ENCODE measurements at places on chromosomes 5 and 9. TPM values are rescaled to one million over a fixed set of nuclear protein-coding genes. Genes with fewer than 3 reads are reported as not detected.

- H3K4me1 ChIP-seq = peaks cover 22% of the 10 kb centered on the region
- no peaks in the 10 kb centered on the region for H3K27me3 ChIP-seq
- H3K27ac ChIP-seq = no peak overlapping the region
- H3K4me3 ChIP-seq = no peak overlapping the region
- no peak for DNase-seq
Measured at GRCh38 chr5:177552839-177553455, 1.4 kb downstream of the FAM193B start.

- no peak overlapping the region for H3K4me3 ChIP-seq
- H3K27me3 ChIP-seq = no peaks in the 10 kb centered on the region
- H3K27ac ChIP-seq = no peak overlapping the region
- no peak for DNase-seq
- no peaks in the 10 kb centered on the region for H3K36me3 ChIP-seq
Measured at GRCh38 chr9:81344366-81344765, 345.0 kb downstream of the TLE1 start.

DNA sequence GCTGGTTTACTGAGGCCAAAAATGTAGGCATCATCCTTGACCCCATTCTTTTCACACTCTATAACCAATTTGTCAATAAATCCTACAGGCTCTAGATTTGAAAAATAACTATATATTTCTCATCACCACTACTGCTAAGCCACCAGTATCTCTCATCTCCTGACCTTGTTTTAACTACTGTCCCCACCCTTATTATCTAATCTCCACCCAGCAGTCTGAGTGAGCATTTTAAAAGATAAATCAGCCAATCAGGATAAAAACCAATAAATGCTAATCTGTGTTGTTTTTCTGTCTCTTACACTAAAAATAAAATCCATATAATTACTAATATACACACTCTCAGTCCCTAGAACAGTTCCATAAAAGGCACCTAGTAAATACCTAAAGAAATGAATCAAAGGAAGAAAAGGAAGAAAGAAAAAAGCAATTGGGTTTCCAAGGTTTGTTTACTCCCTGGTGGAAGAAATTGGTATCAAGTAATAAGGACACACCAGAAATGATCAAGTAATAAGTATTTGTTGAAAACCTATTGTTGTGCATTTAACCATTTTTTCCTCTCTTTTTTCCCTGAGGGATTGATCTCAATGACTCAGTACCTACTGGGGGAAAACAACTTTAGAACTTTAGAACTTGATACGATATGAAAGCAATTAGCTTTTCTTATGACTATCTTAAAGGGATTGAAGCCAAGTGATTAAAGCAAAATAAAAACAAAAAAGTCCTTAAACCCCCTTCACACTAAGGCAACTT lies 19.3 kb downstream of the MRPS27 start:
- H3K27me3 ChIP-seq = no peaks in the 10 kb centered on the region
- H3K27ac ChIP-seq = no peak overlapping the region
- no peak for DNase-seq

- H3K27me3 ChIP-seq = no peaks in the 10 kb centered on the region
- no peak overlapping the region for H3K4me3 ChIP-seq
- H3K36me3 ChIP-seq = no peaks in the 10 kb centered on the region
- peaks cover 3% of the 10 kb centered on the region for H3K4me1 ChIP-seq
Measured at GRCh38 chr5:32507738-32508434, 63.3 kb upstream of the ZFR start.

- H3K27ac ChIP-seq = no peak overlapping the region
- H3K4me1 ChIP-seq = peaks cover 9% of the 10 kb centered on the region
- DNase-seq = peak; percentile 17
- H3K27me3 ChIP-seq = no peaks in the 10 kb centered on the region
Measured at GRCh38 chr9:125142560-125143376, 560 bp downstream of the SCAI start.

DNA sequence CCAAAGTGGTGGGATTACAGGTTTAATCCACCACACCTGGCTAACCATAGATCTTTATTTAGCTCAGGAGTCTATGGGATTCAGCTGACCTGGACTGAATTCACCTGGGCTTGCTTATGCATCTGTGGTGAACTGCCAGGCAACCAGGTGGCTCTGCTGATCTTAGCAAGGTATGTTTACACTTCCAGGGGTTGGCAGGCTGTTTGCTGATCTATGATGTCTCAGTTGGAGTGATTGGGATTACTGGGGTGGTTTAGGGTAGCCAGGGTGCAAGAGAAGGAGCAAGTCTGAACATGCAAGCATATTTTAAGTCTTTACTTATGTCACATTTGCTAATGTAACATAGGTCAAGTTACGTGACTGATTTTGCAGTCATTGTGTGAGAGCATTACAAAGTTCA lies 63.6 kb upstream of the JAK2 start:
- no peaks in the 10 kb centered on the region for H3K36me3 ChIP-seq
- no peak for DNase-seq
- H3K27ac ChIP-seq = no peak overlapping the region
- no peaks in the 10 kb centered on the region for H3K27me3 ChIP-seq

DNA sequence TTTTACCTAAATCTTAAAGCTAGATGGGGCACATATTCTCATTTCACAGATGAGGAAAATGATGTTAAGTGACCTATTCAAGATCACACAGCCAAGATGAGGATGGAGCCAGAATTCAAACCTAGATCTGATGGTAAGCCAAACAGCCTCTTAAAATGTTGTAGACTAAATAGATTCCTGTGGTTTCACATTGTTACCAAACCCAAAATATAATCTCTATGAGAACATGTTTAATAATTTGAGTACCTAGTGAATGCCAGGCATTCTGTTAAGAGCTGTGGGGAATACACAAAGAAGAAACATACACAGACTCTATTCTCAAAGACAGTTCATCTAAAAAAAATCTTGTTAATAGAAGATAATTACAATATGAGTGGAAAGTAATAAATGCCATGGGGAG lies 25.2 kb downstream of the HOMER1 start:
- no peak for DNase-seq
- H3K4me1 ChIP-seq = no peaks in the 10 kb centered on the region
- no peaks in the 10 kb centered on the region for H3K36me3 ChIP-seq
- no peak overlapping the region for H3K4me3 ChIP-seq
- H3K27ac ChIP-seq = no peak overlapping the region
- H3K27me3 ChIP-seq = peaks cover 7% of the 10 kb centered on the region

GRCh38 chr9:69532396-69532795 lies 139.8 kb downstream of the APBA1 start:
- H3K27me3 ChIP-seq = no peaks in the 10 kb centered on the region
- no peak overlapping the region for H3K27ac ChIP-seq
- no peak overlapping the region for H3K4me3 ChIP-seq
- no peak for DNase-seq
- no peaks in the 10 kb centered on the region for H3K4me1 ChIP-seq
- H3K36me3 ChIP-seq = no peaks in the 10 kb centered on the region

- no peaks in the 10 kb centered on the region for H3K36me3 ChIP-seq
- H3K27me3 ChIP-seq = peaks cover 2% of the 10 kb centered on the region
- no peaks in the 10 kb centered on the region for H3K4me1 ChIP-seq
- no peak overlapping the region for H3K4me3 ChIP-seq
- DNase-seq = no peak
Measured at GRCh38 chr9:71524516-71524915, 243.8 kb downstream of the CEMIP2 start.

- no peaks in the 10 kb centered on the region for H3K27me3 ChIP-seq
- DNase-seq = peak; percentile 81
- peaks cover 28% of the 10 kb centered on the region for H3K36me3 ChIP-seq
- peak within 1 kb of the TSS; percentile 75 for H3K27ac ChIP-seq
- H3K4me3 ChIP-seq = peak within 1 kb of the TSS; percentile 70
Measured at GRCh38 chr5:178232124-178232919, at the start of gene PHYKPL. Gene PHYKPL, minus strand, starts transcription at chr5:178232802. Its CDS starts 252 bp downstream, at chr5:178232550.

GRCh38 chr5:67085616-67086015 lies 111.0 kb downstream of the CD180 start:
- H3K4me3 ChIP-seq = no peak overlapping the region
- no peaks in the 10 kb centered on the region for H3K36me3 ChIP-seq
- no peaks in the 10 kb centered on the region for H3K4me1 ChIP-seq
- no peaks in the 10 kb centered on the region for H3K27me3 ChIP-seq
- H3K27ac ChIP-seq = no peak overlapping the region
- DNase-seq = no peak

GRCh38 chr5:170248172-170248930 lies 15.6 kb downstream of the C5orf58 start:
- H3K27ac ChIP-seq = no peak overlapping the region
- H3K36me3 ChIP-seq = peaks cover 77% of the 10 kb centered on the region
- H3K4me1 ChIP-seq = peaks cover 4% of the 10 kb centered on the region
- no peak for DNase-seq
- H3K27me3 ChIP-seq = no peaks in the 10 kb centered on the region

DNA sequence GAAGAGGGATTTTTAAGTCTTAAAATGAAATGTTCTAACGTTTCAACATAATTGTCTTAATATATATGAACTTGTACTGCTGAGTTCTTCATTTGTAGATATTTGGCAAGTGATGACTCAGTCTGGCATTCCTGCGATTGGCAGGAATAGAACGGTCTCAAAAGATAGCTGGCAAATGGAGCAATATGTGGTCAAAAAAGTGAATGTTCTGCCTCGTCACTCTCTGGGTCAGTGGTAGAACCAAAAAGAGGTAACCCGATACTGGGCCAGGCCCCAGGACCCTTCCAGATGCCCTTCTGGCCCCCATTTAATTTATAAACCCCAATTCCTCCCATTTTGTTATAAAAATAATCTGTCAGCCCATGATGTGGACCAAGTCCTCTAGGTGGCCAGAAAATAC lies 39.2 kb downstream of the ZNF366 start:
- H3K27me3 ChIP-seq = no peaks in the 10 kb centered on the region
- no peaks in the 10 kb centered on the region for H3K36me3 ChIP-seq
- DNase-seq = no peak
- H3K4me1 ChIP-seq = no peaks in the 10 kb centered on the region
- H3K27ac ChIP-seq = no peak overlapping the region

GRCh38 chr5:168585119-168585856 lies 6.1 kb upstream of the PANK3 start:
- H3K27ac ChIP-seq = no peak overlapping the region
- no peak overlapping the region for H3K4me3 ChIP-seq
- DNase-seq = no peak

DNA sequence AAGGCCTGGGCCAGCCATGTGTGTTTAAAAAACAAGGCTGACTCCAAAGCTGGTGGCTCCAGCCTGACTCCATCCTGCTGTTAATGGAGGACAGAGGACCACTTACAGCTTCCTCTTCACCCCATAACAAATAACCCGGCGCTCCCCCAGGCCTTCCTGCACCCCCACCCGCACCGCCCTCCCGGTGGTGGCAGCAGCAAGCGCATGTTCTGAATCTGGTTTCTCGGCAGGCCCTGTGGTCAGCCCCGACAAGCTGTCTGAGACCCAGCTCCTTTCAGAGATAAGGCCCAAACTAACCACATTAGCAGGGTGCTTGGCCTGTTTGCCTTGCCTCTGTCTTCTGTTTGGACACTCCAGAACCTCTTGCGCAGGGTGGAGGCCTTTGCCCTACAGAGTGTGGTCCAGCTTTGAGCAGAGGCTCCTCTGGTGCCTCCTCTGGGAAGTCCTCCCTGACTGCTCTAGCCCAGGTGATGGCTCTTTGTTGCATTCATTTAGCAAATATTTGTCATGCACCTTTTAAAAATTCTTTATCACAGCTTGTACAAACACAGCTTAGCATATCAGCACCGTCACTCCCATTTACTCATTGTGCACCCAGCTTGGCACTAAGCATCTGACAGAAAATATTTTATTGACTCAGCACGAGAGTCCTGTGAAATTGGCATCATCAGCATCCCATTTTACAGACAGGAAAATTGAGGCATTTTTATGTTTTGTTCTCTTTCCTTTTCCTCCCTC lies 78.4 kb downstream of the NDFIP1 start:
- DNase-seq = peak; percentile 27
- H3K4me3 ChIP-seq = no peak overlapping the region
- no peaks in the 10 kb centered on the region for H3K27me3 ChIP-seq
- H3K4me1 ChIP-seq = peaks cover 16% of the 10 kb centered on the region
- no peaks in the 10 kb centered on the region for H3K36me3 ChIP-seq

- no peaks in the 10 kb centered on the region for H3K4me1 ChIP-seq
- no peaks in the 10 kb centered on the region for H3K36me3 ChIP-seq
- H3K27ac ChIP-seq = no peak overlapping the region
- no peak overlapping the region for H3K4me3 ChIP-seq
- DNase-seq = no peak
- no peaks in the 10 kb centered on the region for H3K27me3 ChIP-seq
Measured at GRCh38 chr5:94433397-94434163, 184.8 kb downstream of the KIAA0825 start.

- H3K27ac ChIP-seq = no peak overlapping the region
- peaks cover 4% of the 10 kb centered on the region for H3K27me3 ChIP-seq
- no peak for DNase-seq
- H3K4me1 ChIP-seq = no peaks in the 10 kb centered on the region
- H3K4me3 ChIP-seq = no peak overlapping the region
Measured at GRCh38 chr5:140027807-140028206, 15.3 kb downstream of the NRG2 start.

DNA sequence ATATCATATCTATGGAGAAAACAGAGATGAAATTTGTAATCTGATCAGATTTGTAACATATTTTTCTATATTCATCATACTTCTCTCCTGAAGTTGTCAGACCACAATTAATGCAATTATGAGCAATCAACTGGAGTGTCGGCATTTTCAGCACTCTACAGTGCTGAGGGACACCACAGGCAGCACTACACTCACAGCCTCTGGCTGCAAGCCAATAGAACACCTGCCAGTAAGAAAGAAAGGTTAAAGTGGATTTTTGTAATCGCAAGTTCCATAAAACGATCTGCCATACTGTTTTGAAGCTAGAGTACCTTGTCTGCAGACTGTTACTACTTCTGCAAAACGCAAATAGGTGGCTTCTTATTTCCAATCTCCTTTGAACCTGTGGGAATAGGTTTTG lies 147.6 kb downstream of the ADAMTS6 start:
- no peaks in the 10 kb centered on the region for H3K36me3 ChIP-seq
- H3K4me3 ChIP-seq = no peak overlapping the region
- H3K27ac ChIP-seq = no peak overlapping the region
- no peaks in the 10 kb centered on the region for H3K4me1 ChIP-seq

GRCh38 chr9:19371942-19372341 lies 8.1 kb downstream of the RPS6 start:
- no peak overlapping the region for H3K4me3 ChIP-seq
- no peak overlapping the region for H3K27ac ChIP-seq
- H3K4me1 ChIP-seq = no peaks in the 10 kb centered on the region
- H3K36me3 ChIP-seq = peaks cover 80% of the 10 kb centered on the region
- H3K27me3 ChIP-seq = no peaks in the 10 kb centered on the region
- DNase-seq = no peak

Gene RASEF
- total RNA-seq = not detected

Gene FCN2
- not detected for total RNA-seq

Gene ARHGEF39
- total RNA-seq = 1.5 TPM

Gene NUTM2F
- total RNA-seq = not detected

Gene CAAP1
- 12.6 TPM for total RNA-seq

Gene SLC6A7
- not detected for total RNA-seq

Gene SPARC
- 48.5 TPM for total RNA-seq

Gene INSL4
- total RNA-seq = not detected

Gene DMRT3
- total RNA-seq = not detected

Gene SPINK5
- total RNA-seq = not detected

Gene PDE8B
- 0.82 TPM for total RNA-seq

Gene LYRM7
- 7.6 TPM for total RNA-seq

Gene CD14
- 7.0 TPM for total RNA-seq

Gene UBAP1
- 43.6 TPM for total RNA-seq

Gene SWI5
- 6.3 TPM for total RNA-seq
